ENCODE measurements at places on chromosomes 1 and 21. TPM values are rescaled to one million over a fixed set of nuclear protein-coding genes. Genes with fewer than 3 reads are reported as not detected.

ESPN gene
- total RNA-seq, result 1.2 TPM

DNA sequence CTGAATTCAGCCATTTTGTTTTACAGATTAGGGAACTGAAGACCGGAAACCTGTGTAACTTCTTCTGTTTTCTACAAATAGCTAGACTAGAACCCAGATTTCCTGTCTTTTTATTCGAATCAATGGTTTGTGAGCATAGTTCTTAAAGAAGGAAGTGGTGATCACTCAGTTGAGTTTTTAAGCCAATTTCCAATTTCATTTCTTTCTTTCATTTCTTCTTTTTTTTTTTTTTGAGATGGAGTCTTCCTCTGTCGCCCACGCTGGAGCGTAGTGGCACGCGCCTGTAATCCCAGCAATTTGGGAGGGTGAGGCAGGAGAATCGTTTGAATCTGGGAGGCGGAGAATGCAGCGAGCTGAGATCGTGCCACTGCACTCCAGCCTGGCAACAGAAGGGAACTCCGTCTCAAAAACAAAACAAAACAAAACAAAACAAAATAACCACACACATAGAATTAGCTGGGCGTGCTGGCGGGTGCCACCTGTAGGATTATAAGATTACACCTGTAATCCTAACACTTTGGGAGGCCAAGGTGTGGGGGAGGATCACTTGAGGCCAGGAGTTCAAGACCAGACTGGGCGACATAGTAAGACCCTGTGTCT, 3.0 kb upstream of the MDM4 start:
- no peak for DNase-seq

DNA sequence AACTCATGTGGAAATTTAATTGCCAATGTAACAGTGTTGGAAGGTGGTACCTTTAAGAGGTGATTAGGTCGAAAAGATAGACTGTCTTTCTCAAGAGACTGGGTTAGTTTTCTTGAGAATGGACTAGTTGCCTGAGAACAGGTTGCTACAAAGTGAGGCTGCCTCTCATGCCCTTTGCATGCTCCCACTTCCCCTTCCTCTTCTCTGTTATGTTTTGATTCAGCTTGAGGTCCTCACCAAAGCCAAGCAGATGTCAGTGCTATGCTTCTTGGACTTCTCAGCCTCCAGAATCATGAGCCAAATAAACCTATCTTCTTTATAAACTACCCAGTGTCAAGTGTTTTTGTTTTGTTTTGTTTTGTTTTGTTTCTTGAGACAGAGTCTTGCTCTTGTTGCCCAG, 187.0 kb upstream of the RUNX1 start:
- no peak for DNase-seq

SFN gene
- total RNA-seq, result 3.1 TPM

- peak; percentile 80 for DNase-seq
Observed at GRCh38 chr1:60978421-60979357, 103.7 kb upstream of the NFIA start.

- DNase-seq, result no peak
Observed at GRCh38 chr1:234675572-234675971, 65.6 kb upstream of the IRF2BP2 start.

DNA sequence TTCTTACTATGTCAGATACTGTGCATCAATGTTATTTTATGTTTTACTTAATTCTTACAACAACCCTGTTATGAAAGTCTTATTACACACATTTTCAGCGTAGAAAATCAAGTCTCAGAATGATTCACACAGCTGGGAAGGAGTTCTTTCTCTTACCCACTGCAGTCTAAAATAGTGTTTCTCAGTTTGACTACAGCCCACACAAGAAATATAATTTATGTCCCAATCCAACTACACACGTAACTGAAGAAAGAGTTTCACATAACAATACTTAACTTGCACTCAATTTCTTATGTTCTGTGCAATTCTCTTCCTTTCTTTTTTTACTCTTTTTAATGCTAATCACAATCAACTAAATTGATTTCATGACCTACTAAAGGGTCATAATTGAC, 252.8 kb upstream of the ADGRL2 start:
- no peak for DNase-seq

DNA sequence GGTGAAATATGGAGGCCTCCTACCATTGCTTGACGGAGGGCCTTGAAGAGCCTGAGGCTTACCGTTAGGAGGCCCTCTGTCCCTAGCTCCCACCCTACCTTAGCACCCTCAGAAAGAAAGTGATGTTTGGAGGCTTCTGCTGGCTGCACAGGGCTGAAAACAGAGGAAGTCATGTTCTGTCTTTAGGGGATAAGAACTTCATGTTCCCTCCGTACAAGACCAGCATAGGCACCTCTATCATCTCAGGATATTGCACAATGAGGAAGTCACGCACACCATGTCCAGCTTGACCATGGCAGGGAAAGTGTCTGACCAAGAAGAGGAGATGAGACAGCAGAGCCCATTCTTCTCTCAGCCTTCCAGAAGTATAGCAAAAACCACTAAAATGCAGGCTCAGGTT, 13.8 kb downstream of the ADORA3 start:
- no peak for DNase-seq

EFNA1 gene
- total RNA-seq, result 2.7 TPM

- no peak for DNase-seq
Observed at GRCh38 chr1:165644064-165644735, 13.2 kb downstream of the MGST3 start.

DNA sequence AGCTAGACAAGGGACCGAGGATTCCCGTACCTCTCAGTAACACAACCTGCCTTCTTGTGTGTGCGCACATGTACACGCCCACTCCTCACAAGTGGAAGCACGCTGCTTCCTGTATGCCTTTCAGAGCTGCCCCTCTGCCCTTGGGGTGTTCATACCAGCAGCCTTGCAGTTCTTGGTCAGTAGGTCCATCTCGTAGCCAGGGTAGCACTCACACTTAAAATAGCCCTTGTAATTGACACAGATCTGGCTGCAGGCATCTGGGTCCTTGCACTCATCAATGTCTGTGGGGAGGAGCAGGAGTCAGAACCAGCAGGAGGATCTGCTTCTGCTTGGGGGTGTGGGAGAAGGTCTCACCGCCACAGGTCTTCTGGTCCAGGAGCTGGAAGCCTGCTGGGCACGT, 32.6 kb upstream of the MAGOH start:
- DNase-seq, result no peak

CFAP107 gene
- not detected for total RNA-seq

All from K562 (cell line).